Breast epithelium (tissue), 4 donors: ENCODE measurements at places on chromosomes 7 and 10. TPM values are rescaled to one million over a fixed set of nuclear protein-coding genes. Genes with fewer than 3 reads are reported as not detected.

Gene C7orf57
- total RNA-seq: not detected

- DNase-seq: no peak
These were observed 143.6 kb downstream of the HBP1 start for GRCh38 chr7:107312418-107312817.

Gene DRGX
- not detected for total RNA-seq

DNA sequence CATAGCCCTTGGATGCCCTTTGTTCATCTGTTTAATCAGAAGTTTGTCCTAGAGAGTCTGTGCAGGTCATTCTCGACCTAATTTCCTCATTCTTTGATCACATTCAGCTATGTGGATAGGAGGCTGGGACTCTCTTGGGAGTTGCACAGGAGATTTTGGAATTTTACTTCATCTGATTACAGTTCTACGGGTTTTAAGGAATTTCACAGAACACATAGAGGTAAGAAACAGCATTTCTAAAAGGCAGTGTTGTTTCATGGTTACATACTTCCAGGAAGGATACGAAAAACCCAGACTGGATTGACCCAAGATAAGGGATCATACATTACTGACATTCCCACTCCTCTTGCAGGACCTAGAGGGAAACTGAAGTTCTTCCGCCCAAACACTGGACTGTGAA, 45.9 kb downstream of the GATA3 start:
- DNase-seq: no peak

Gene FAM131B
- 2.3 TPM for total RNA-seq

DNA sequence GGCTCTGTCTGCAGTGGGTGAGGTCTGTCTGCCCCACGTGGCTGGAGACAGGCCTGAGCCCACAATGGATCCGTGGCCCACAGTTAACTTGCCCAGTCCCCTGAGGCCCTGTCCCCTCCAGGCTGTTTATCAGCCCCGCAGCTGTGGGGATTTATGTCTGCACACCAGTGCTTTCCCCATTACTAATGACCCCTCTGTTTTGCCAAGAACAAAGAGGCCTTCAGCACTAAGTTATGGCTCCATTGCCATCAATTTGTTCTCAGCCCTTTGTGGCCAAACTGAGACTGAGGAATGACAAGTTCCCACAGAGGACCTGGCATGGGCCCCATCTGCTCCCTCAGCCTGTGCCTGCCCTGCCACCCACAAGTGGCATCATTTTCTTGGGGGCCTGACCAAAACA, 138.2 kb downstream of the C10orf105 start:
- no peak for DNase-seq

DNA sequence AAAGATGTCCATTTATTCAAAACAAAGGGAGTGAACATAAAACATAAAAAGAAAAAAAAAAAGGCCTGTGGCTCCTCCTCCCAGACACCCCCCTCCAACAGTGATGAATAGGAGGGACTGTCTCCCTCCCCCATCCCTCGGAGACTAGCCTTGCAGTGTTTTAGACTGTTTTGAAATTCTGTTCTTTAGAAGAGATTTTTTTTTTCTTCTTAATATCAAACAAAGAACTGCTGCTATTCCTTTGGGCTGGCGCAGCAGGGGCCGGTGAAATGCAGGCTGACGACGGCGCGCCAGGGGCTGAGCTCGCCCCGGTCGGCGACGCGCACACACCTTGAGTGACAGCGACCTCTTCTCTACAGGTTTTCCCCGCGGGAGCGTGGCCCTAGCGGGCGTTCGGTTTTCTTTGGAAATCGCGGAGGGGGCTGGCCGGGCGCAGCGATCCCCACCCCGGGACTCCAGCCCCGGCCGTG, at the start of gene LANCL2:
Gene LANCL2 (plus strand): TSS at position 133 of the 470 bp plus-strand sequence. CDS start 689 bp downstream, outside the sequence.
- DNase-seq: no peak
